Panc1 (cell line): ENCODE measurements at places on chromosomes 2 and 18. TPM values are rescaled to one million over a fixed set of nuclear protein-coding genes. Genes with fewer than 3 reads are reported as not detected.

Gene SLC8A1
- total RNA-seq = 0.59 TPM

Gene LOXL3
- total RNA-seq = 1.0 TPM

- no peak overlapping the region for H3K4me3 ChIP-seq
- no peaks in the 10 kb centered on the region for H3K36me3 ChIP-seq
- no peak overlapping the region for H3K27ac ChIP-seq
- DNase-seq = no peak
- H3K27me3 ChIP-seq = no peaks in the 10 kb centered on the region
Measured at GRCh38 chr2:150625303-150625702, 137.8 kb upstream of the RND3 start.

- no peak overlapping the region for H3K4me3 ChIP-seq
- DNase-seq = no peak
- peak overlapping the region; percentile 89 for H3K27ac ChIP-seq
- no peaks in the 10 kb centered on the region for H3K27me3 ChIP-seq
Measured at GRCh38 chr2:43178055-43178598, 48.3 kb downstream of the ZFP36L2 start.

GRCh38 chr2:202149155-202149762 is 76.2 kb downstream of the KIAA2012 start:
- no peak for DNase-seq
- peaks cover 23% of the 10 kb centered on the region; the same call in 1 of the 2 replicates for H3K4me1 ChIP-seq
- no peaks in the 10 kb centered on the region for H3K27me3 ChIP-seq
- no peak overlapping the region for H3K4me3 ChIP-seq
- no peaks in the 10 kb centered on the region for H3K36me3 ChIP-seq

DNA sequence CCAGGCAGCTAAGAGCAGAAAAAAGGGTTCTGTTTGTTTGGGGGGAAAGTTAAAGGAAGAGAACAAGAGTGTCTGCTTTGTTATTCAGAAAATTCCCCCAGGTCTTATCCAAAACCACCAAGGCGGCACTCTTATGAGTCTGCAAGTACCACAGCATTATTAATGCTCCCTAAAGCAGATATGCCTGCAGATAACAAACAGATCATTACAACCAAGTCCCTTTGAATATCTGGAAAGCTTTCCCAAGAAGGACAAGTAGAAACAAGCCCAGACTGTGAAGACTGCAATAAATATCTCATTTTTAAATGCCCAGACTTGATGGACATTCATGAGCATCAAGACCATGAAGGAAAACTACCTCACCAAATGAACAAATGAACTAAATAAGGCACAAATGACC is 278.6 kb upstream of the TMEFF2 start:
- no peaks in the 10 kb centered on the region for H3K27me3 ChIP-seq
- no peak overlapping the region for H3K4me3 ChIP-seq
- no peak for DNase-seq
- H3K27ac ChIP-seq = no peak overlapping the region
- H3K36me3 ChIP-seq = no peaks in the 10 kb centered on the region

GRCh38 chr2:60676706-60677330 is 79.2 kb upstream of the PAPOLG start:
- DNase-seq = no peak
- no peaks in the 10 kb centered on the region for H3K36me3 ChIP-seq
- H3K4me1 ChIP-seq = no peaks in the 10 kb centered on the region
- peaks cover 23% of the 10 kb centered on the region for H3K27me3 ChIP-seq
